Stimulated activated CD4-positive, alpha-beta T cell treated with anti-CD3 and anti-CD28 coated beads, TNF-alpha, amount 100 ng/mL, for 4 hours (primary cell): ENCODE measurements at places on chromosomes 5 and 9.

GRCh38 chr5:154714266-154714986 is 40.8 kb upstream of the LARP1 start:
- no peak for DNase-seq

- DNase-seq: no peak
Observed at GRCh38 chr5:82809420-82810143, 267.6 kb downstream of the TMEM167A start.

DNA sequence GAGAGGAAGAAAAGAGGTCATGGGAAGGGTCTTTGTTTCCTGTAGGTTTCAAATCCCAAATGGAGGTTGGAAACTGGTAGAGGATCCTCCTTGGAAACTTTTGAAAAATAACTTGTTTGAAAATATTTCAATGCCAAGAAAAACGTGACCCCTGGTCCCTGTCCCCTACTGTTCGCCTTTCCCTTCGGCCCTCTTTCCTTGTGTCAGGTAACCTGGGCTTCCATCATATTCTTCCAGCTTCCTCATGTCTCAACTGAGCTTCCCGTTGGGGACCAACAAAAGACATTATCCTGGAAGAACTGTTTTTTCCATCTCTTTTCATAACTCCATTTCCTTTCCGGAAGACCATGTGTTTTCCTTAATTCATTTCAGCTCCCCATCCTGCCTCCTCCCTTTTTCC is 266.8 kb upstream of the ANKRD55 start:
- DNase-seq: no peak

DNA sequence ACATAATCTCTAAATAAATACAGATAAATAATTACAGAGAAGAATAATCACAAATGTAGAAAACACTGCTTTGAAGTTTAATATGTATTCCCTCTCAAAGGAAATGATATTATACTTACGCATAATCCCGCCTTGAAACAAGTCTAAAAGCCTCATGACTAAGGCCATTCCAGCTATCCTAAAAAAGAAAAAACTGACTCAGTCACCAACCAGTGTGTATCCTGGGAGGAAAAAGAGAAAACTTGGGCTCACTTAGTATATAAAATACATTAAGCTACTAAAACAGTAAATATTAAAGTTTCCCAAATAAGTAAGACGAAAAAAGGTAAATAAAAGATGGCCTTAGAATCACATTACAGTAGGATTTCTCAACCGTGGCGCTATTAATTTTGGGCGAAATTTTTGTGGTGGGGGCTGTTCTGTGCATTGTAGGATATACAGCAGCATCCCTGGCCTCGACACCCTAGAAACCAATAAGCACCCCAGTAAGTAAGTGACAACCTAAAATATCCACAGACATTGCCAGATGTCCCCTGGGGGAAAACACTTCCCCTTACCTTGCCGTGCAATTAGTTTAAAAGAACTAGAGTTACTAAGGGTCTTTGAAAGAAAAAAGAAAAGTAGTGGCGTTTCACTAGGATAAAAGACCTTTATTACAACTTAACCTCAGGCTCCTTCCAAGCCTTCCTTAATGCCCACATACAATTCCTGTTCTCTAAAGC is 1.1 kb downstream of the HSPA9 start:
- DNase-seq: no peak

- no peak for DNase-seq
Observed at GRCh38 chr5:74337984-74338310, 302.6 kb downstream of the ENC1 start.
